ENCODE measurements at places on chromosomes 3 and 15.
A peak's percentile ranks its signal among the peaks of the same experiment; 100 is the strongest.

DNA sequence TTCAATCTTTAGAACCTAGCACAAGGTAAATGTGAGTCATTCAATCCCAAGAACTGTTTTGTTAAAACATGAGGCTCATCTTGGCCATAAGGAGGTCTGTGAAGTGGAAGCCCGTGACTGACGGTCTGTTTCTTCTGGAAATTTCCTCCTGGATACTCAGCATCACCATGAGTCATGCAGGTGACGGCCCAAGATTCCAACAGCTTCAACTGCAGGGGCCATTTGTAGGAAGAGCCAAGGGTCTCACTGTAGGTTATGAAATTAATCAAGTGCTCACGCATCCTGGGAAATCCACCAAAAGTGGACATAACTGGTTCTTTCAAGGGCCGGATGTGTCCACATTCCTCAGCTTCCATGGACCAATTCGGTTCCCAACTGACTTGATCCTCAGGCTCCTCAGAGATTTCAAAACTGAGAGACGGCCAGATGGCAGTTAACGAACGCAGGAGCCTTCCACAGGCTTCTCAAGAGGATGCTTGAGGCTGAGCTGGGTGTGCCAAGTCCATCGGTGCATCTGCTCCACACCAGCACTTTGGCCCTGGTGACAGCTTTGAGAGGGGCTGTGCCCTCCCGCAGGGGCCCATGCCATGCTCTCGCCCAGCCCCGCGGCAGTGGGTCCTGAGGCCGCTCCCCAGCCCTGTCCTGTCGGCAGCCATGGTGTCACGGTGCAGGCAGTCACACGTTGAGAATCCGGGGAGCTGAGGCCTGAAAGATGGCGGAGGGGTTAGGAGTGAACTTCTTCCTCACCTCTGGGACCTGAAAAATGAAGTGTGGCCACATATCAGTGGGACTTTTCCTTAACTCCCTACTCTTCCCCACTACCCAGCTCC lies 8.5 kb downstream of the MAP6D1 start:
- DNase-seq, result no peak

DNA sequence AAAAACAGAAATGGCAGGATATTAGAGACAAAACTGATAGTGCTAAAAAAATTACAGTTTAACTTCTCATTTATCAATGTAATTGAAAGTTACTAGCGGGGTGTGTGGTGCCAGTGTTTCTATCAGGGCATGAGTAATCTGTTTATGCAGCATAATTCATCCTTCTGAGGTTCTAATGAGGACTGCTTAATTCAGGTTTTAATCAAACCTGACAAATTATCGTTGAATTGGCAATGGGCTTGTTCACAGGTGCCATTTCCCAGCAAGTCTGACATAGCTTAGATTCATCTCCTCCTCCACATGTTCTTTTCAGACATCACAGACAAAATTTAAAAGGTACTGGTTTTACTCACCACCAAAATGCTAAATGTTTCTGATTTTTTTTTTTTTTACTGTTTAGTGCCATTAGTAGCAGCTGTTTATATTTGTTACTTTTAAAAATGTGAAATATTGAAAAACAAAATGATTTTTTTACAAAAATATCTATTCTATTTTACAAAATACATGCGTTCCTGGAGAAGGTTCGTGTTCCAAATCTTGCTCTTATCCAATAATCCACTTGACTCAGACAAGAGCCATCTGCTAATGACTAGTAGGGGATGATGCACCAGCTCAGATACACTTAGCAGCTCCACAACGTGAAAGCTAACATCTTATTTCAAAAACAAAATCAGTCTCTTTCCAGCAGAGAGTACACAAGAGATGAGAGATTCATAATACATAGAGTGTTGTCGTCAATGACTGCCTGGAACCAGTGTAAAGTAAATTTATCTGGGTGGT lies 447.7 kb upstream of the DPPA4 start:
- DNase-seq, result no peak

DNA sequence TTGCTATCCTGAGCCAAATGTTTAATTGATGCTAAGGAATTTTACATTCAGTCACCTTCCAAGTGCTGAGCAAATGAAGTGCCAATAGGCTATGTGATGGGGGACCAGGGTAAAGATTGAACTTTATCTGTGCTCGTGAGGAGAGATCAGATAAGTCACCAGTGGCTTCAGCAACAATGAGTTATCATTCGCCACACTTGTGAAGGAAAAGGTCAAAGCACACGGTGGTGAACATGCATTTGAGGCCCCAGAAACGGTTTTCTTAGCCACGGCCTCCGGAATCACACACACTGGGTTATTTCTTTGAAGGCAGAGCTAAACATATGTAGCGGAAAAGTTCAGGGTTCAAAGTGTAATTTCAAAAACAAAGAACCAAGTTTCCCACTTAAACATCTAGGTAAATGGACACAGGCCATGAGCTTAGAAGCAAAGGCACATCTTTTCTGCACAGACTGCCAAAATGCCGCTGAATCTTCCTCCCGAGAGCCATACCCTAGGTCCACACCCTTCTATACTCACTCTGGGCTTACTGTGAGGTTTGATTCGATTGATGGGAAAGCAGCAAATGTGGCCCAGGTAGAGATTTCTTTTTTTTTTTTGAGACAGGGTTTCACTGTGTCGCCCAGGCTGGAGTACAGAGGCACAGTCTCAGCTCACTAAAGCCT lies 268.5 kb downstream of the SHQ1 start:
- no peak for DNase-seq

GRCh38 chr3:93906245-93906644 lies 67.5 kb downstream of the PROS1 start:
- DNase-seq, result no peak

- DNase-seq, result no peak
Observed at GRCh38 chr15:83565138-83565537, 88.8 kb upstream of the ADAMTSL3 start.

GRCh38 chr15:39102431-39102830 lies 478.4 kb upstream of the THBS1 start:
- no peak for DNase-seq

DNA sequence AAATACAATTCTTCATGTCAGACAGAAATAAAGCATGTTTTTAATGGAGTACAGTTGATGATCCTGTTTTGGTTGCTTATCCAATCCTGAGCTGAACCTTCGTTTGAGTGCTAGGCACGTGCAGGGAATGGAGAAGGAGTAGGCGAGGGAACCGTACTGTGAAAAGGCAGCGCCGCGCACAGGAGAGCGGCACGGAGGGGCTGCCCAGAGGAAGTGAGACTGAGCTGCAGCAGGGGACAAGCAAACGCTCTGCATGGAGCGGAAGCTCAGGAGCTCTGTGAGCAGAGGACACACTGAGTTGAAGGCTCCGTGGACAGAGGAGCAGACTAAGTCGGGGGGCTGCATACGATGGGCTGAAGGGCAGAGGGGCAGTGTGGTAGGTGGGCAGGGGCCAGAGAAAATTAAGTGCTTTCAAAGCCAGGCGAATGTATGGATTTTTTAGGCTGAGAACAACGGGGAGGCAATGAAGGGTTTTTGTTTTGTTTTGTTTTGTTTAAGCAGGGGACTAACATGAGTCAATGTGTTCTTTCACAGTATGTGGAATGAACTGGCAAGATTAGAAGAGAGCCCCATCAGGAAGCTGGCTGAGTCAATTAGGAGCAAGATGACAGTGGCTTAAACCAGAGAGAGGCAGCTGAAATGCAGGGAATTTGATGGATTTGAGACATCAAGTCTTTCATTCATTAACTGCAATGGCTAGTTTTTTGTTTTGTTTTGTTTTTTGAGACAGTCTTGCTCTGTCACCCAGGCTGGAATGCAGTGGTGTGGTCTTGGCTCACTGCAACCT lies 23.8 kb upstream of the TM2D3 start:
- DNase-seq, result peak; percentile 84

DNA sequence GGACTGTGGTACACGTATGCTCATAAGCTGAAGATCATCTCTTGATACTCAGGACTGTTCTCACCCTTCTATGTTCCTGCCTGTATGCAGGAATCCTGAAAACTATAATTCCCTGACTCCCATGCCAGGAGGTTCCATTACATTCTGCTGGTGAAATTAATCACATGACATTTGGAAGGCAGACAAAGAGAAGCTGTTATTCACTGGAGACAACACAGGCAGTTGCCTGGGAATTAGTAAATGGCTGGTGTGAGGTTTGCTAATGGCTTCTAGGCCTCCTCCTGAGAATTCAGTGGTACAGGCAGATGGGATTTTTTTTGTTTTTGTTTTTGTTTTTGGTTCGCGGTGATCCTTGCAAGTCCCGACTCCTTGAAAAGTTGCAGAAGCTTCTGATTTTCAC lies 91.4 kb downstream of the CTNNB1 start:
- DNase-seq, result no peak

DNA sequence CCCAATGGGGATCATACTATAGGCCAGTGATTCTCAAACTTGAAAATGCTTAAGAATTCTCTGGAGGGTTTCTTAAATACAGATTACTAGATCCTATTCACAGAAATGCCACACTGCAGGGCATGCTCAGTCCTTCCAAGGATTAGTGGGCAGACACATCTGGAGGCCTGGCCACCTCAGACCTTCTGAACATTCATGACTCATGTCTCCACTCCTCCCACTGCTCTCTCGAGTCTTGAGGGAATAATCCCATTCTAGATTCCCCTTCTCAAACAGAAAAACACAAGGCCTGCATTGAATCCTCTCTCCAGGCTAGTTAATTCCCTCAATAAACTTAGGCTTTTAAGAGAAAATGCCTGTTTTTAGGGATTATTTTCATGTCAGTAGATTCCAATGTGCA lies 22.1 kb downstream of the ZNF621 start:
- DNase-seq, result no peak

GRCh38 chr3:189593581-189593980 lies 37.6 kb upstream of the TP63 start:
- no peak for DNase-seq

DNA sequence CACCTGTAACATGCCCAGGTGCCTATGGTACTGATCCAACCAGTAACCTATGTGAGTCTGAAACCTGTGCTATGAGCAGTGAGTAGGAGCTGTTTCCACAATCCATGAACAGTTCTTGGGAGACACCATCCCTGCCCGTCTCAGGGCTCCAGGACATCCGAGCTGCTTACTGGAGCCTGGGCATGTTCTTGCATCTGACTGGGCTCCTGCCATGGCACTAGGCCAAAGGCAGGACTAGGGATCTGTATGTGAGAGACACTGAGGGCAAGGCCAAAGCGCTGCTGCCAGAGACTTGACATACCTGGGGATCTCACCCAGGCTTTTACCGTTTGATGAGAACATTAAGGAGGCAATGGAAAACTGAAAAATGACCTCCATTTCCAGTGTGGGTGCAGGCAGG lies 59.8 kb downstream of the WDR76 start:
- DNase-seq, result peak; percentile 48

GRCh38 chr3:177553579-177553978 lies 356.3 kb upstream of the TBL1XR1 start:
- no peak for DNase-seq

DNA sequence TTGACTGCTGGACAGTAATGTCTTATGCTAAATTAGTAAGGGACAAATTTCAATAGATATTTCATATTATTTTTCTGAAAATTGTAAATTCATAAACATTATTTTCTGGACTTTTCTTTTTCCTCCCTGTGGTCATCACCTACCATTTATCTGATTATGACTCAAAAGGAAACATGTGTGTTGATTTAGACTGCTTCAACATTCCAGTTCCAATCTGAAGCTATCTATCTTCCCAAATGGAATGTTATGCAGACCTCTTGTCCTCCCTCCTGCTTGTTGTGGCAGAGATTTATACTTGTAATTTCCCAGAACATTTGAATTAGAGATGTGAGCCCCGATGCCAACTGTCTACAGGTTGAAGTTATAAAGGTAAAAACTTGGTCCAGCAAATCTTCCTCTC lies 803.4 kb downstream of the TUSC7 start:
- DNase-seq, result no peak

DNA sequence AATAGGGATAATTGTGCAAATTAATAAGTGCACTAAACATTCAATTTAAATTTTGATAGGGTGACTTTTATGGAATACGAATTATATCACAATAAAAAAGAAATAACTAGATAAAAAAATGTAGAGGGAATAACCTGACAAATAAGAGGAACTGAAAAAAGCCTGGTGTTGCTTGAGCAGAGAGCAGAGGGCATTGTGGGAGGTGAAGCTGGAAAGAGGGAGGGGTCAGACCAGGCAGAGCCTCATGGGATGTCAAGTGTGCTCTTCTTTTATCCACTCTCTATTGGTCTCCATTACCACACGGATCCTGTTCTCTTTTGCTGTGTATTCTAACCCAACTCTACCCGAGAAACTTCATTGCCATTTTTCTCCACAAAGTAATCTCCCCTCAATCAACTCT lies 264.0 kb upstream of the CRBN start:
- DNase-seq, result no peak

- DNase-seq, result no peak
Observed at GRCh38 chr3:89098173-89098572, 9.2 kb upstream of the EPHA3 start.

DNA sequence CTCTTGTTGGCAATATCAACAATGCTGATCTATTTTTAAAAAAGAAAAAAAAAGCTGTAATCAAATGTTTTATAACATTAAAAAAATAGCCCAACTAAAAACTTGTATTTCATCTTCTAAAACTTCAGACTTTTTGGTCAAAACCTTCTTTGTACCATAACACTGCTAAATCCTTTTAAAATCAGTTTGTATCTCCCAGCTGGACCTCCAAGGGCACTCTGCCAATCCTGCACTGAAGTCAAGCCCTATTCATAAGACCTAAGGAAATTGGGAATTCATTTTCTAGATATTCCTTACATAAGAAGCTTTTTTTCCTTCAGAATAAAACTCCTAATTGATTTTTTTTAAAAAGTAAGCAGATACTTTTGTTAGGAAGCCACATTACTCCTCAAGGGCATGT lies 38.2 kb upstream of the HCLS1 start:
- DNase-seq, result peak; percentile 24

DNA sequence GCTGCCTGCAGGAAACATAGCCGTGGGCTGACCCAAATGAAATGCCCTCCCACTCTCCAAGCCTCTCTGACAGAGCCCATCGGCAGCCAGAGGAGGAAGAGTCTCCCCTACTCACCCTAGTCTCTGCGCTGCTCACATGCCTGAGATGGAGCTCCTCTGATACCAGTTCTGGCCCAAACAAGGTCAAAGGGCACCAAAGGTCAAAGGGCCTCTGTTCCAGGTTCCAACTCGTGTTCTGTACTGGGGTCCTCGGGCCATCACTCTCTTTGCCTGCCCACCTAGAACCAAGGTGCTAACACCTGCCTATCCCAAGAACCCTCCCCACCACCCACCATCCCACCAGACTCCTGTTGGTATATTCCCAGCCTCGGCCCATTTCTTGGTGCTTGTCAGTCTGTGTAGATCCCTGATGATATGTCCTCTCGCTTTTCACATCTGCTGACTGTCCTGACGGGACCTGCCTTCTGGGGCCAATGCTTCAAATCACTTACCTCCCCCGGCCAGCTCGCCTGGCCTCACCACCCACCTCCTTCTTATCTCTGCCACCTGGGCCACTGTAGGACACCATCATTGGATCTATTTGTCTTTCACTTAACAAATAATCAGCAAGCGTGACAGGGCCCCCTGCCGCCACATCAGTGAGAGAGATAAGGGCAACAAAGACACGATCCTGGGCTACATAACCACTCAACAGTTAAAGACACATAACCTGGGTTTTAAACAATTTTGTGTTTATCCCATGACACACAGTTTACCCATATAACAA lies 90.4 kb downstream of the SRGAP3 start:
- no peak for DNase-seq

All from cerebellar cortex (tissue), 1 donor.